ENCODE measurements at places on chromosomes 11 and 22. TPM values are rescaled to one million over a fixed set of nuclear protein-coding genes. Genes with fewer than 3 reads are reported as not detected.

CATSPER1 gene
- not detected for total RNA-seq

CHRDL2 gene
- 2.2 TPM for total RNA-seq

DNA sequence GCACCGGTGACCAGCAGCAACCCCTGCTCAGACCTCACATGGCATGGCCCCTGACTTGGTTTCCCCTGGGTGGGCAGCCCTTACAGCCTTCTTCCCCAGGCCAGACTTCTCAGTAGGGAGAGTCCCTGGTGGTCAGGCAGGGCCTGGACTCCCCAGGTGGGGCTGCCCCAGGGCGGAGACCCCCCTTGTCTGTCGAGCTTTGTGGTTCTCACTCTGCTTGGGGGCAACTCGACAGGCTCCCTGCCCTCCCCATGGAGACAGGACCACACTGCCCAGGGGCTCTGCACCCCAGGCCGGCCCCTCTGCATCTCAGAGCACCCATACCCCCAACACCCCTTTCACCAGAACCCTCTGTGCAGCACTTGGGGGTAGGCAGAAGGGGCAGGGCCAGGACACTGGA is 87.7 kb downstream of the MORC2 start:
- no peaks in the 10 kb centered on the region for H3K27me3 ChIP-seq
- no peak overlapping the region for H3K27ac ChIP-seq
- H3K4me1 ChIP-seq, result no peaks in the 10 kb centered on the region
- no peak overlapping the region for H3K4me3 ChIP-seq
- H3K36me3 ChIP-seq, result no peaks in the 10 kb centered on the region
- DNase-seq, result no peak

GRCh38 chr11:6315811-6316425 is 4.4 kb downstream of the CAVIN3 start:
- H3K27me3 ChIP-seq, result peaks cover 5% of the 10 kb centered on the region
- peaks cover 15% of the 10 kb centered on the region for H3K4me1 ChIP-seq
- peak; percentile 45 for DNase-seq
- no peak overlapping the region for H3K4me3 ChIP-seq
- no peaks in the 10 kb centered on the region for H3K36me3 ChIP-seq

GRCh38 chr11:2466869-2467694 is 22.3 kb downstream of the KCNQ1 start:
- no peaks in the 10 kb centered on the region for H3K36me3 ChIP-seq
- no peak overlapping the region for H3K4me3 ChIP-seq

- H3K27ac ChIP-seq, result no peak overlapping the region
- H3K4me1 ChIP-seq, result peaks cover 16% of the 10 kb centered on the region
- no peaks in the 10 kb centered on the region for H3K27me3 ChIP-seq
- no peak for DNase-seq
- no peak overlapping the region for H3K4me3 ChIP-seq
- no peaks in the 10 kb centered on the region for H3K36me3 ChIP-seq
Measured at GRCh38 chr11:11535611-11536010, 86.2 kb downstream of the GALNT18 start.

DNA sequence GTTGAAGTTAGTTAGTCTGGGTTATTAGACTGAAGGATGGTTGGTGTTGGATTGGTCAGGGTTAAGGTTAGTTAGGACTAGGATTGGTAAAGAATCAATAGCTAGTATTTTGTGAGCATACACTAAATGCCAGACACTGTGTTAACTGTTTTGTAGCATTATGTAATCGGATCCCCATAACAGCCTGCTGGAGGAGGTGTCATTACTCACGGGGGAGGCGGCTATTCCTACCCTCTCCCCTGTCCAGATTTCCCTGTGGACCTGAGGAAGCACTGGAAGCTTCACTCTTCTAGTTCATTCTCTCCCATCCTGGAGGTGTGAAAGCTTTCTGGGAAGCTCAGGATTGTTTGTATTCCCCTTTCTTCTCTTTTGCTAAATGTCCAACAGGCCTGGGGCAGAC is 40.5 kb upstream of the KCNJ11 start:
- no peak overlapping the region for H3K4me3 ChIP-seq
- no peaks in the 10 kb centered on the region for H3K36me3 ChIP-seq
- DNase-seq, result no peak
- no peak overlapping the region for H3K27ac ChIP-seq
- H3K27me3 ChIP-seq, result no peaks in the 10 kb centered on the region

All from transverse colon (tissue), 4 donors.